Muscle of back (tissue), 13 donors: ENCODE measurements at places on chromosomes 4 and X.

DNA sequence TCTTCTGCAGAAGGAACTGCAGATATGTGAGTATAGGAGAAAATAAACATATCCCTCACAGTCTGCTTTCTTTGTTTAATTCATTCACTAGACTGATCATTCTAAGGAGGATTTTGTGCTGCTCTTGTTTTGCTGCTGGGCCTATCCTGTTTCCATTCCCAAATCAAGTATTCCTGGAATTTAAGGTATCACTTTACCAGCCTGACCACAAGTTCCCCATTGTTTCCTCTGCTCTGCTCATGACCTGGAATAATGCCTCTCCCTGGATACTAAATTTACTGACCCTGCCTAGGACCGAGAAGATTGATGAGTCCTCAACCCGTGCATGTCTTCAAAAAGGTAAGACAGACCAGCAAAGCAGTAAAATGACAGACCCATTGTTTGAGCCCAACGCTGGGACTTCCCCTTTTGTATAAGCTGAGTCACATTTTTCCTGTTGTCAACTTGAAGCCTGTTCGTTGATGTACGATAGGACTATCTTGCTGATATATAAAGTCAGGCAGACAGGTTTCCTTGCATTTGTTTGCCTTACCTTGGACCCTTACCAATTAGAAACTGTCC lies 85.5 kb upstream of the TET2 start:
- peak; percentile 15 for DNase-seq

DNA sequence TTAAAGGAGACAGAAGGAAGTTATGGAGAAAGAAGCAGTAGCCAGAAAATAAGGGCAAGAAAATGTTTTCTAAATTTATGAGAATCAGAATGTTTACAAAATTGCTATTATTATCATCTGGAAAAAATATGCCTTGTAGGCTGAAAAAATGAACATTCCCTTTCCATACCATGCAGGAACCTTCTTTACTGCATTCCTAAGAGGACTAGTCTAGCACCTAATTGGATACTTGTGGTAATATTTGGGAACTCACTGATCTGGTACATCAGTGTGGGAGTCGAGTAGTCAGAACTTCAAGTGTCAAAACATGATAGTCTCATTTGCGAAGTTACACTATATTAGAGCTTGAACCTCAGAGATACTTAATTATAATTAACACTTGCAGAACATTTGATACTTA lies 51.9 kb downstream of the TET2 start:
- no peak for DNase-seq

DNA sequence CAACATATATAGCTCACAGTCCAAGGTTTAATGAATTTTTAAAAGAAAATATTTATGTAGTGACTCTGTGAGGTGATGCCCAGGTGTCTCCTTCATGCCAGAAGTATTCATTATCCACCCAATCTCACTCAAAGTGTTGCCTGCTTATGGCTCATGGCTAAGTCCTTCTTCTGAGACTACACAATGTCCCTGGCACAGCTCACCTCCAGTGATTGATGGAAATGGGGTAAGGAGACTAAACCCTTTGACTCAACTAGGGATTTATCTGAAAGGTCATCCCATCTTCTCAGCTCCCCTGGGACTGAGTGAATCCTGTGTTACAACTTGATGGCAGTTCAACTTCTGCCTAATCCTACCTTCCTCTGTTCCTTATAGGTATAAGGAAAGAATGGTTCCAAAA lies 74.2 kb downstream of the FAM13A start:
- DNase-seq: no peak

DNA sequence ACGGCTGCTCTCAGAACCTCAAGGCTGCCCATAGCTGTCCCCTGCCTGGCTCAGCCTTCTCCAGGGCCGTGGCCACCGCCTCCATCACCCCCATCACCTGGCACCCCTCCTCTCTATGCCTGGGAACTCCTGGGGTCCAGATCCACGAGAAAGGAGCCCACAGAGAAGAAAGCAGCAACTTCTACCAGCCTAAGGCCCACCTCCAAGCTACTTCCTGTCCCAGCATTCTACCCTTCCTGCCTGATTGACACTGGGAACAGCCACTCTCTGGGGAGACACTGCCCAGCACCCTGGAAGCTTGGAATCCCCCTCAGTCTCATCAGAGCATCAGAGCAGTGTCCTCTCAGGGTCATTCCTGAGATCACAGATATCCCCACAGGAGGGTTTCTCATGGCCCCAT lies 36.9 kb upstream of the PROM1 start:
- no peak for DNase-seq
